CD4-positive, CD25-positive, alpha-beta regulatory T cell (primary cell): ENCODE measurements at places on chromosomes 2 and 18.

- no peak for DNase-seq
These were observed 312.1 kb upstream of the CHST9 start for GRCh38 chr18:27497246-27497645.

GRCh38 chr2:109017017-109017416, 28.0 kb upstream of the EDAR start:
- no peak for DNase-seq

DNA sequence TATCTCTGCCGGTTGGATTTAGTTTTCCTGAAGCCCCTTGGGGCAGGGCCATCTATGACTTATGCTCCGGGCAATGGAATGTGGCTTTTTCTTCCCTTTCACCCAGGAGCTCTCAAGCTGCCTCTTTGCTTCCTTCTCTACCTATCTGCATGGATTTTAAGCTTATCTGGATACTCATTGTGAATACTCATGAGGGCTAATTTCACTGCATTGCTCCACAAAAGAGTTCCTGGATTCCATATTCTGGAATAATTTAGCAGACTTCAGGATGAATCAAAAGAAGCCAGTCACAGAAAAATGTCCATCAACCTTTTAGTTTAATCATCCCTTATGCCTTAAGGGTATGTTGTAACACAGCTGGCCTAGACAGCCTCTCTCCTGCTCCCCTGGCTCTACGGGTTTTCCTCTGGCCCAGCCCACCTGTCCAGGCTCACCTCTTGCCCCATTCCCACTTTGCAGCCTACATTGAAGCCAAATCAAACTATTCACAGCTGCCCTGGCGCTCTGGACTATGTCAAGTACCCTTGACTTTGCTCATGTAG, 122.8 kb upstream of the RMDN2 start:
- no peak for DNase-seq

- no peak for DNase-seq
These were observed 64.6 kb upstream of the CDCA7 start for GRCh38 chr2:173290046-173290445.

DNA sequence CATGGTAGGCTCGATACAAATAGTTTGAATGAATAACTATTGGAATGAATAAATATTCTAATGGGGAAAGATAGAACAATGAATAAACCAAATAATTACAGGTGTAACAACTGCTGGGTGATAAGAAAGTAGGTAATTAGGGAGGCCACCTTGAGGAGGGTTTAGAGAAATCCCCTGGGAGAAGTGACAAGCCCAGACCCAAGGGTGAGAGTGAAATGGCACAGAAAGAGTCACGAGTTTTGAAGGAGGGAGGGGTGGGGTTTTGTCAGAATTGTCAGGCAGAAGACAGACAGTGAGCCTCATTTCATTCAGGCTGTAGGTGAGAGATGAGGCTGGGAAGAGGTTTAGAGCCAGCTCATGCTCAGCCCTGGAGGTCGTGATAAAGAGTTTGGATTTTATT, 71.6 kb upstream of the L3MBTL4 start:
- DNase-seq, result no peak

- no peak for DNase-seq
These were observed 25.5 kb downstream of the PLEK start for GRCh38 chr2:68390586-68390985.

GRCh38 chr2:148875387-148876051, 492 bp downstream of the KIF5C start:
- no peak for DNase-seq
